ENCODE measurements at places on chromosomes 2 and 18. TPM values are rescaled to one million over a fixed set of nuclear protein-coding genes. Genes with fewer than 3 reads are reported as not detected.

GRCh38 chr2:40257340-40258134 is 194.4 kb downstream of the SLC8A1 start:
- DNase-seq, result no peak

DNA sequence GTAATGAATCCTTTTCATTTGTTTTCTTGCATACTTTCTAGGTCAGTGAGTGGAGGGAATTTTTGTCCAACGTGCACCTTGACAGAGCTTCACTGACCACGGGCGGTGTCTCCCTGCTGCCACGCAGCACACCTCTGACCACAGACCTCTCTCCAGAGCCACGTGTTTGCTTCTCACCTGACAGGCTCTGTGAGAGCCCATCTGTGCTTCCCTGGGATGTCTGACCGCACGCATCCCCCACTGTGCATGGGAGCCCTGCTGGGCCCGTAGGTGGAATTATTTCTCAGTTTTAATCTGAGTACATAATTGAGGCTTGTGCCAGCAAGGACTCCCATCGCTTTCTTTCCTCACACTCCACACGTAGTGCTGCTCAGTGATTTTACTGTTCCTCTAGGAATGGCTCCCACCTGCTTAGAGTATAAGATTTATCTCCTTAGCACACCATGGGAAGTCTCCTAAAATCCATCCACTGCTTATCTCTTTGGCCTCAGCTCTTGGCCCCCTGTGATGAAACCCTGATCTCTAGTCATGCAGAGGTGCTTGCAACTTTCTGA is 482.6 kb downstream of the TSN start:
- DNase-seq, result no peak

ARHGAP15 gene
- not detected for total RNA-seq

DNAJB2 gene
- 57.8 TPM for total RNA-seq

DNA sequence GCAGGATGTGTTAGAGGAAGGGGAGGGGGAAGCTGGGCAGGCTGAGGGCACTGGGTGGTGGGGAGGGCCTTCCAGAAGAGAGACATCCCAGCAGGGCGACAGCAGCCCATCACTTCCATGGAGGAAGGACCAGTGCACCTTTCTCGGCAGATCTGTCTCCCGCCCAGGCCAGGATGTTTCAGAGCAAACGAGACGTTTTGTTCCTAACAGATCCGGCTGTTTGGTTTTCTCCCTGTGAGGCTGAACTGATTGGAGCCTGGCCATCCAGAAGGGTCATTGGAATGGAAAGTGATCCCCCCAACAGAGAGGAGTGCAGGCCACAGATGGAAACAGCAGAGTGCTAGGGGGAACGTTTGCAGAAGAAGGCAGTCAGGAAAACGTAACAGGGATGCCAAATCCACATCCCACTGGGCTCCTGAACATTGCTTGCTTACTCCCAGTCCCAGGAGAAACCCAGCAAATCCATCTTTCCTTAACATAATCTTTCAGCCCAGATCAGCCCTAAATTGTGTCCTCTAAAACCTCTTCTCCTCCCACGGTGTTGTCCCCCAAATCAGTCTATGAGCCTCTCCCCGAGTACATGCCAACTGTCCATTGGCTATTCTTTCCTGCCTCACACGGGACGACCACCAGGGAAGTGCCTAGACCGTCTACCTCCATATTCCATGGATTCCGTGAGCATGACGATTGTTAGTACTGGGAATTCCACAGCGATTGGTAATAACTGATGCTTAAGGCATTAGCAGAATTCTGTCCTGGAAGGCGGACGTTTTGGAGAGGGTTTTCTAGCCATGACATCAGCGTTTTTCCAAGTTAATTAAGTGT is 126.8 kb downstream of the SEPTIN10 start:
- peak; percentile 95 for DNase-seq

DNA sequence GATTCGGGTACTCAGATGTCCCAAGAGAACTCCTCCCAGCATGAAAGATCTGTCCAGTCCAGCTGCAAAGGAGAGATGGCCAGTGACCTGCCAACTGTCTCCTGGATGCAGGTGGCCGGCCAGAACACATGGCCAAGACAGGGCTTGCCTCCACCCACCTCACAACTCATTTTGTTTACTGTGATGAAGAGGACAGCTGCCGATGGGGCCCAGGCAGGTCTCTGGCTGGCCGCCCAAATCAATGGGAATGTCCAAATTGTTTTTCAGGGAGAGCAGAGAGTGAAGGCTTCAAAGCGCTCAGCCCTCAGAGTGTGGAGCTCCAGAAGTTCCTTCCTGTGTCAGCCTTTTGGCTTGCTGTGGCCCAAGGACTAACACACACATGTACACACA is 41.9 kb downstream of the FOSL2 start:
- DNase-seq, result no peak

GRCh38 chr18:13261661-13262357 is 43.2 kb downstream of the LDLRAD4 start:
- no peak for DNase-seq

SERPINB12 gene
- not detected for total RNA-seq

- no peak for DNase-seq
Observed at GRCh38 chr2:204751472-204751871, 206.2 kb downstream of the PARD3B start.

CTAGE1 gene
- total RNA-seq, result 0.11 TPM

GRCh38 chr2:40511661-40512213 is 59.8 kb upstream of the SLC8A1 start:
- no peak for DNase-seq

DNA sequence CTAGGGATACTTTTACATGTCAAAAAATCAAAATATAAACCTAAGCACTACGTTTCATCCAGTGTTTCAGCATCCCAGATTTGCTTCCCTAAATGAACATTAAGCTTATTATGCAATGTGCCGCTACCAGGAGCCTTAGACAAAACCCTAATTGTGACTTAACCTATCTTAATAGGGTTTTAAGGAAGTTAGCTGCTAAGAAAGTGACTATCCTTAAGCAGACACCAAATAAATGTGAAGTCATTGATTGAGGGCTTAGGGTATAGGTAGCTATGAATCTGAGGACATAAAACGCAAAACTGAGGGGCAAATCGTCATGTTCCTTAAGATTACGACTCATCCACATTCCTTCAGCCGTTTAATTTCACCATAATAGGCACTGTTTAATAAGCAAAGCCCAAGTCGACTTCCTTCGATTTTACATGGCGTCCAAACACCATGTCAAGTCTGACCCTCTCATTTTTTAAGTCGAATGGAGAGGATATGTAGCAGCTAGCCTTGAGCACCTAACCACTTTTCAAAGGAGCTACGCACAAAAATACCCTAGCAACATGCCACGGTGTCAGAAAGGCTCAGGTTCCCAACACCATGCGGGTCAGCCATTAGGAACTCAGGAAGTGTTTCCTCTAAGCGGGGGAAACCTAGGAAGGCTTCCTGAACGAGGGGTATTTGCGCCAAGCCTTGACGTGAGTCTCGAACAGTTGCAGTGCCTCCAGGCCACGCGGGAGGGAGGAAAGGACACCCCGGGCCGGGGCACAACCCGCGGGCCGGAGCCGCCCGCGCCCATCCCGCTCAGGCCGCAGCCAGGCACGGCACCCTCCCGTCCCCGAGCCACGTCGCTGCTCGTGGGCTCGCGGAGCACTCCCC is 1.0 kb downstream of the HDLBP start:
- no peak for DNase-seq

EFR3B gene
- total RNA-seq, result 0.39 TPM

DNA sequence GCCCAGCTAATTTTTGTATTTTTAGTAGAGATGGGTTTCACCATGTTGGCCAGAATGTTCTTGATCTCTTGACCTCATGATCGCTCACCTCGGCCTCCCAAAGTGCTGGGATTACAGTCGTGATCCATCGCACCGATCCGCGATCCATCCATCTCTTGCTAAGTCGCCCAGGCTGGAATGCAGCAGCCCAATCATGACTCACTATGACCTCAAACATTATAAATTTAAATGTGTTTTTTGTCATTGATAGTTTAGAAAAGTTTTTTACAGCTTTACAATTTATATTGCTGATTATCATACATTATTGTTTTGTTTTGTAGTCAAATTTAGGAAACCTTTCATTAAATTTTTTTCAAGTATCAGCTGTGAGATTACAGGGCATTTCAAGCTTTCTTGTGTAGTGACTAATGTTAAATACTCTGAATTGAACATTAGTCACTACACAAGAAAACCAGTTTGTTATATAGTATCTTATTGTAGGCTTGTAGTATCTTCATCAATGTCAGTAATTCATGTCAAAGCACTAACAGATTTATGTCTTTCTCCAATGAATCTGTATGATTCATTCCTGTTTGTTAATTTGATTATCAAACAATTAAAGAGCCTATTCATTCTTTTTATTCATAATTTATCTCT is 37.5 kb downstream of the NR4A2 start:
- no peak for DNase-seq

DNA sequence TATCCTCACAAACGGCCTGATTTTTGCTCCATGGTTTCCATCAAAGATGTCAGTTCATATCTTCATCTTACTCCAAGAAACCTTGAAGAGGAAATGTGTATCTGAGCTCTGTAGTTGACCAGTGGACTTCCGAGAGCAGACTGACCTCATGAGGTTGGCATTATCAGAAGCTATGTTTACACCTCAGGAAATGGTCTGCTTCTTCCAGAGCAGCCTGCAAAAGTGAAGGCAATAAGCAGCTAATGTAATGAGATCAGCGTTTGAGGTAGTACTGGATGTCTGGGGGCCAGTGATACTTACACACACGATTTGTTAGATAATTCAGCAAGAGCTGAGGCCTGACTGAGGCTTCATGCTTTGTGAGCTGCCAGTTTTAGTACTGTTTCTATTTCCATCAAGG is 189.7 kb downstream of the LRRTM1 start:
- DNase-seq, result no peak

DNA sequence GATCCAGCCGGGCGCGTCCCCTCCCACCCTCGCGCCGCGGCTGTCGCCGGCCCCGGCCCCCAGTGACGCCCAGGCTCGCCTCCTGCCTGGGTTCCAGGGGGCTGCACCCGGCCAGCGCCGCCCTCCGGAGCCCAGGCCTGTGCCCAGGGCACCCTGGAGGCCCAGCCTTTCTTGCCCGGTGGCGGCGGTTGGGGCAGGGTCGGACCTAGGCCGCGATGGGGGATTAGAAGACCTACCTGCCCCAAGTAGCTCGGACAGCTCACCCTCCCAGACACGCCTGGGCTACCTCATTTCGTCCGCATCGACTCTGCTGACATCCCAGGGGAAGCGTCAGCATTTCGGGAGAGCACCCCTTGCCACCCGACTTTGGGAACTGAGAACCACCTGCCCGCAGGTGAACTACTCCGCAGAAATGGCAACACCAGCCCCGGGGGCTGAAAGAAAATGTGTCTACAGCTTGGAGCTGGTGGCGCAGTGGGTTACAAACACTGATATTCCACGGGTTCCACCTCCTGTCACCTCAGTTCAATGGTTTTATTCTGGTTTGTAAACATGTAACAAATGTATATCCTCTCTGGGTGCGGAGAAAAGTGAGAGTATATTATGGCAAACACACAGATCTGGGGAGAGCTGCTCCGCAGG is 834 bp upstream of the ARL4C start:
- DNase-seq, result no peak

ESPNL gene
- total RNA-seq, result 6.9 TPM

ADD2 gene
- not detected for total RNA-seq

GRCh38 chr18:79933765-79934164 is 17.7 kb downstream of the SLC66A2 start:
- DNase-seq, result no peak

KCNE4 gene
- total RNA-seq, result 3.1 TPM

GRCh38 chr2:144324446-144325045 is 195.4 kb downstream of the ZEB2 start:
- DNase-seq, result no peak

- DNase-seq, result no peak
Observed at GRCh38 chr2:200033929-200034328, 78.5 kb downstream of the MAIP1 start.

GRCh38 chr2:173215316-173215715 is 139.4 kb upstream of the CDCA7 start:
- DNase-seq, result no peak

- DNase-seq, result peak; percentile 53
Observed at GRCh38 chr18:54223568-54224241, 764 bp downstream of the MBD2 start.

GRCh38 chr2:196924051-196924450 is 2.5 kb downstream of the PGAP1 start:
- no peak for DNase-seq

DNA sequence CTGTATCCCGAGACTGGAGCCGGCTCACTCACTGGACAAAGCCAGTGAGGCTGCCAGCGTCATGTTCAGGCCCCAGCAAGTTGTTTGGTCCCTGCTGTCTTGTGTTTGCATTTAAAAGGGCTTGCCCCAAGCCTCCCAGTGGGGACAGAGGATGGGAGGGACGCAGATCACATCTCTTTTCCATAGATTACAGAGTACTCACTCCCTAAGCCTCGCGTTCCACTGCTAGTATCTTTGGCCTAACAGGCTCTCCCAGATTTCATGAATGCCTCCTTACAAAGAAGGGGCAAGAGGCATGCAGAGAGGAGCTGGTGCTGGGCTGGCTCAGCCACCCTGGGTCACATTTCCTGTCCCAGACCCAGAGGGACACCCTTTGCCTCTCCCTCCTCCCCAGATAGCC is 59.1 kb downstream of the CMPK2 start:
- no peak for DNase-seq

DNA sequence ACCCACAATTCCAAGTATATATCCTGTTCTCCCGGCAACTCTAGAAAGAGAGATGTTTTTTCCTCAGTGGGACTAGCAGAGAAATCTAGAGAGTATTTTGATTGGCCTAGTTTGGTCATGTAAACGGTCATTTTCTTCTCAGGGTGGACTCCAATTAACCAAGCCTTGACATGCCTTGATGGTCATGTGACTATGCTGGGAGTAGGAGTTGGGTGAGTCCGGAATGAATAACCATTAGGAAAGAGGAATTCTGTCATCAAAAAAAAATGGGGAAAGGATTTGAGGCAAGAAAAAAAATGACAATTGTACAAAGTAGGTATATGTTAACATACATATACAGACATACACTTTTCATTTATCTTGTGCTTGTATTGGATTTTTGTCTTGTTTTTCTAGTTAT is 248.2 kb upstream of the CDH20 start:
- no peak for DNase-seq

All from SJSA1 (cell line).